ENCODE measurements at places on chromosomes 1 and 21. TPM values are rescaled to one million over a fixed set of nuclear protein-coding genes. Genes with fewer than 3 reads are reported as not detected.

GRCh38 chr1:212228076-212228475 is 57.1 kb upstream of the PPP2R5A start:
- DNase-seq: no peak

DNA sequence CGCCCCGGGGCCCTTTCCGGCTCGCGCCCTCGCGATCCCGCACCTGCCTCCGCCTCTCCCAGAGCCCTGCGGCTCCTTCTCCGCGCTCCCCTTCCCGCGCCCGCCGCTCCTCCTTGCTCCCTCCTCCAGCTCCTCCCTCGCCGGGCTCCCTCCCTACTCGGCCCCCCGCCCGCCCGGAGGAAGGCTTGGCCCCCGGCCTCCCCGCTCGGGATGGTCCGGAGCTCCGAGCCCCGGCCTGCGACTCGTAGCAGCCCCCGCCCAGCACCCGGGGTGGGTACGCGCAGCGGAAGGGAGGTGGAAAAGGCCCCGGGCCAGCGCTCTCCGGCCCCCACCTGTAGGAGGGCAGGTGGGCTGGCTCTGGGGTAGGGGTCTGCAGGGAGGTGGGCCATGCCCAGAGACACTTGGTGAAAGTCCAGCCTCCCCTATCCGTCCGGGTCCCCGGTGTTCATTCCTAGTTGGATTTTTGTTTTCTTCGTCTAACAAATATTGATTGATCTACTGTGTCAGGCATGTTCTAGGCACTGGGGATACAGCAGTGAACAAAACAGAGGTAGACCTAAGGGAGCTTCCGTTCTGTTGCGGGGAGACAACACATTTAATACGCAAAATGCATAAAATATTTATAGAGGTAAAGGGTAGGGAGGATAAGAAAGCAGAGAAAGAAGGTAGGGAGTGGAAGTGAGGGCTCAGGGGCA is at the start of gene HTR1D:
TSS of gene HTR1D (minus strand) at position 82 of the 695 bp plus-strand sequence. CDS start 23,283 bp downstream, outside the sequence.
- no peak for DNase-seq

GRCh38 chr1:21338573-21339355 is 48.5 kb upstream of the ECE1 start:
- no peak for DNase-seq

DNA sequence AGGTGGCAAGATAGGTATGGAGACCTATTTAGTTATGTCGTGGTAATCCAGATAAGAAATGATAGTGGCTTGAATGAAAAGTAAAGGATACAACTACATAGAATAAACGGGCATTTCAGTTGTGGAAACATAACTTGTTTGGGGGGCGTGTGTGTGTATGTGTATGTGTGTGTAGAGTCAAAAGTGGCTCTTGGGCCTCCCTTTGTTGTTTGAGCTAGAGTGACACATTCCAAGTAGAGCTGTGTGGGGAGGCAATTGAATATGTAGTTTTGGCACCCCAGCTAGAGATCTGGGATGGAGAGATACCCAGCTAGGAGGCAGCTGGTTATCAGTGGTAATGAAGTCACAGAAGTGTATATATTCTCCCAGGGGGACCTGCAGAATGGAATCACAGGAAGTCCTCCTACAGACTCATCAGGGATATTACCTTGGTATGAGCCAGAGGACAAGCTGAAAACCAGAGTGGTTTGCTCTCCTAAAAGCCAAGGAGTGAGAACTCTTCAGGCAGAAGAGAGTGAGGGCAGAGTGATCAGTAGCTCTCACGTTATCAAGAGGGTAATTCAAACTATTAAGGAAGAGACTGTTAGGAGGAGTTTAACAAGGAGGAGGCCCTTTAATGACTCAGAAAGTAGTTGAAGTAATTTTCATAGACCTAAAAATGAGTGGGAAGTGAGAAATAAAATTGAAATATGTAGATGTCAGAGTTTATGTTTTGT is 5.1 kb downstream of the CR1L start:
- DNase-seq: no peak

DNA sequence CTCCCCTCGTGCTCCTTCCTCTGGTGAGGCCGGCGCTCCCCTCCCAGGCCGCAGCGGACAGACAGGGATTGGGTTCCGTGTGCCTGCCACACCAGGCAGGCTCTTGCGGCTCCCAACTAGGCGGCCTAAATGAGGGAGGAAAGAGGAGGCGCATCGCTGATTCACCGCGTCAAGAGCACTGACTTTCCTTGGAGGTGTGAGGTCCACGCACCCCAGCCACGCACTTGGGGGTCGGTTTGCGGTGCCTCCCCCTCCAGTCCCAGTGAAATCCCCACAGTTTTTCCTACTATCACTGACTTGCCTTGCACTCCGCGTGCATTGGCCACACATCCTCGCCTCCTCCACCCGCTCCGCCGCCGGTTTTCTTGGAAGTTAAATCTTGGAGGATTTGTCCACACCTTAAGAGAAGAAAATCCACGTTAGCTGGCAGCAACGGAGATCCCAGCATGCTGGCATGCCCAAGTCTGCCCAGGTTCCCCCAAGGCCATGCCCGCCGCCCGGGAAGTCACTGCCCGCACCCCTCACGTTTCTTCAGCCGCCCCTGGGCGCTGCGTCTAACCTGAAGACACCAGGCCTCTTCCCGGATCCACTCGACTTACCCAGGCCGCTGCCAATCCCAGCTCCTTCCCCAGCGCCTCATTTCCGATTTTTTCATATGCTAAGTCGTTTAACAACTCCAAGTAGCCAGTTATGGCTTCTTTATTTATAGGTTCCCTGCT is 1.1 kb upstream of the FOXD3 start:
- no peak for DNase-seq

DNA sequence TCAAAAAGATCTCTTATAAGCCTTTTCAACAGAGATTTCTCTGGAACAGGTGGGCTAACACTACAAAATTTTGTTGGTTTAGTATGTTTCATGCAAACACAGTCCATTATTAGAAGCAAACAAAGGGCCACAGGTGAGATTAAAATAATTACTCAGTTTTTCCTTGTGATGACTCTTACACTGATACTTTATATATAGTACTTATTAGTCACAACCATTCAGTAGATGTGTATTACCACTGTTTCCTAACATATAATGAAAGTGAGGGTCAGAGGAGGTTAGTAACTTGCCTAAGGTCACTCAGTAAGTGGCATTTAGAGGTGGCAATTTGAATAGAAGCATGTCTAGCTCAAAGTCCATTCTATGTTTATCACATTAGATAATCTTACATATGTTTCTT is 44.2 kb downstream of the CYYR1 start:
- no peak for DNase-seq

GRCh38 chr1:10484521-10484920 is 9.8 kb downstream of the PEX14 start:
- no peak for DNase-seq

DNA sequence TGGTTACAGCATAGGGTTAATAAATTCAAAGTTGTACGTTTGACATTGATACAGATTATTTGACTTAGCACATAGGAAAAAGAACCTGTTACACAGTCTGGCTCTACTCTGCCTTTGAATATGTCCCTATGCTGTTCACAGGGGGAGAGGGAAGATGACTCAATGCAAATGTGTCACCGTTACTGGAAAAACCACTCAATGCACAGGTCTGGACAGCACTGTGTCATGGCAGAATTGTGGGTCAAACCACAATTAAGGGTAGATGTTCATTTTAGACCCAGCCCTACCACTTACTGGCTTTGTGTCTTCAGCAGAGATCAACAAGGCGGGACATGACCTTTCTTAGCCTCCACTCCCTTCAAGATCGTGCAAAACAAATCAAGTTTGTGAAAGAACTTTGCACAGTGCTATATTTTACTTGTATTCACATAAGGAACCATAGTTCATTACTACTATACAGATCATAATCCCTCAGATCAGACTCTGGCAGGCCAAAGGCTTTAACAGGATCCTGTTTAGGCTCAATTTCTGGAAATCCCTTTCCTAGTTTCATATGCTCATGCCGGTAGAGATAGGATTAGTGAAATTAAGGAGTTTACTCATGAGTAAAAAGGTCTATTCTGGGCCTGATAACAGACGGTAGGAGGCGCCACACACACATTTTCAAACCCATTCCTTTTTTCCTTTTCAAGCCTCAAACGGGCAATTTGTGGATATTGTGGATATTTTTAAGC is 22.1 kb downstream of the EIF2D start:
- no peak for DNase-seq

DNA sequence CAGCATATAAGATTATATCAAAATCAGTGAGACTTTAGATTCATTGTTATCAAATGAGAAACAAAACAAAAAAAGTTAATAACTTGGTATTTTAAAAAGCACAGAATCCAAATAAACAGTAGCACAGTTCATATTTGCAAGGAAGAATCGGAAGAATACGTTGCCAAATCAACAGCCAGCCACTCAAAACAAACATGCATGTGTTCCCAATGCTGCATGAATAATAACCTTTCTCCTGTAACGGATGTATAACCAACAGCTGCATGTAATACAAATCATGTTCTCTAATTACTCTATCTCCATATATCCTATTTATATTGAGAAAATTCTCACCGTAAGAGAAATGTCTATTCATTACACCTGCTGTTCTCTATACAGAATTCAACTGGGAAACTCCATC is 98.9 kb upstream of the FOXD3 start:
- DNase-seq: no peak

GRCh38 chr1:98824736-98825135 is 163.2 kb downstream of the SNX7 start:
- DNase-seq: no peak

DNA sequence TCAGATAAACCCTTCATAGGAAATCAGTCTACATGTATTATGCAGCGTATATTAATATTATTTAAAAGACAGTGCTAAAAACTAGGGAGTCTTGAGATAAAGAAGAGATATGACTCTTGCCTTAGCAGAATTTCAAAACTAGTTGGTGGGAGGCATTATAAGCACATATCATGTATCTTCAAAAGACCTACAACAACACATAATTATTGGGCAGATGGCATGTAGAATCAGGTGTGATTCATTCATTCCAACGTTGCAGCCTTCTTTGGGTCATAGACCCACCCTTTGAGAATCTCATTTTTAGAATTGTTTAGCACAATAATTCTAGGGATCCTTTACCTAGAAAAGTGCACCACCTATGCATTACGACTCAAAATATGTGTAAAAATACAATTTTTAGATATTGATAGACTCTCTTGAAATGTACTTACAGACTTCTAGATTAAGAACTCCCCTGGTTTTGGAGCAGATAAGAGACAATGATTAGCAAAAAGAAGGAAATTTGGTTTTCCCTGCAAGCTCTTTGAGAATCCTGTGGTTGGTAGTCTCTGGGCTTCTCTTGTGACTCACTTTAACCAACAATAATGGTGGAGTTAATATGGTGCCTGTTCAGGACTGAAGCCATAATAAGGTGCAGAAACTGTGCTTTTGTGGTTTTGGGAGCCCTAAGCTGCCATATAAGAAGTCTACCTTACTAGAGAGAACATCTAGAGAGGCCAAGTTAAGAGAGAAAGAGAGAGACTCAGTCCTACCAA is 85.3 kb upstream of the RGS4 start:
- DNase-seq: no peak

DNA sequence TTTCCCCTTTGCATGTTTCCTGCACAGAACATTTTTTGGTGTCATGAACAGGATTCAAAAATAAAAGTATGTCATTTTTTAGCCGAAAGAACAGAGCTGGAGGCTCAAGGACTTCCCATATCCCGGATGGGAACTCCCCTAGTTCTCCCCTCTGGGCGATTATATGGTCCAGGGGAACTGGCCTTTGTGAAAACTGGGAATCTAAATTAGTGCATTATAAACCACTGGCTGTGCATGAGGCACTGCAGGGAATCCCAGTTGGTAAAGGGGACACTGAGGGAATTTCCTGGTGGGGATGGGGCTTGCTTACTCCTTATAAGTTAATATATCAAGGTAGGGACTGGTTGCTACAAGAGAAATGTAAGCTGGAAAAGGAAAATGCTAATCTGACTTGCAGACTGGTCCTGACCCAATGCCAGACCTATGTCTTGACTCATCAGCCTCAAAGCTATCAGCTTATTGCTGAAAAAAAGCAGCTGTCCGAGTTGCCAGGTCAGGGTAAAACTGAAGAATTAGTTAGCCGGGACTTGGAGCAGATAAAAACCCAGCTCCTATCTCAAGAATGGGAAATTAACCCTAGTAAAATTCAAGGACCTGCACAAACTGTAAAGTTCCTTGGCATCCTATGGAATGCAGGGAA is 122.6 kb downstream of the FCRL5 start:
- DNase-seq: no peak

GRCh38 chr1:147717051-147717705 is 43.2 kb downstream of the GJA5 start:
- no peak for DNase-seq

DNA sequence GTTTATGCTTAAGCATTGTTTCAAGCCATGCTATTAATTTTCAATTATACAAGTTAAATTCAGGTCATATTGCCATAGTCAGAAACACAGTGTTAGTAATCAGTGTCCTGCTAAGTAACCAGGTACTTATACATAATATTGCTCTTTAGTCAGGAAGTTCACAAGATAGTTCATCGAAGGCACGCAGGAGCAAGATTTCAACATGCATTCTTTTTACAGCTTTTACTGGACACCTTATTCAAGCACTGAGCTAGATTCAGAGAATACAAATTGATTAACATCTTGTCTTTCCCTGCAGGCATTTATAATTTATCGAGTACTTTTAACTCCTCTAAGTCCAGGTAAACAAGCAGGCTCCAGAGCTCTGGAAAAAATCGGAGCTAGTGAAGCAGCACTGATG is 202.3 kb upstream of the BRINP3 start:
- DNase-seq: no peak

- no peak for DNase-seq
Measured at GRCh38 chr1:230771773-230772354, 24.7 kb downstream of the CAPN9 start.

DNA sequence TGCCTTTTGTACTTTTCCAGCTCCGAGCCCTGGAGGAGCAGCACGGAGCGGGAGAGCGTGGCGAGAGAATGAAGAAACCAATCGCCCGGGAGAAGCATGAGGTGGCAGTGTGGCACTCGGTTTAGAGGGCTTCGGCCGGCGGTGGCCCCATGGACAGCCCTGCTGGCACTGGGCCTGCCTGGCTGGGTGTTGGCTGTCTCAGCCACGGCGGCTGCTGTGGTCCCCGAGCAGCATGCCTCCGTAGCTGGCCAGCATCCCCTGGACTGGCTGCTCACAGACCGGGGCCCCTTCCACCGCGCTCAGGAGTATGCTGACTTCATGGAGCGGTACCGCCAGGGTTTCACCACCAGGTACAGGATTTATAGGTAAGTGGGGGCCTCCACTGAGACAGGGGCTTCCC is 59.0 kb downstream of the BRINP2 start:
- peak; percentile 29 for DNase-seq

DNA sequence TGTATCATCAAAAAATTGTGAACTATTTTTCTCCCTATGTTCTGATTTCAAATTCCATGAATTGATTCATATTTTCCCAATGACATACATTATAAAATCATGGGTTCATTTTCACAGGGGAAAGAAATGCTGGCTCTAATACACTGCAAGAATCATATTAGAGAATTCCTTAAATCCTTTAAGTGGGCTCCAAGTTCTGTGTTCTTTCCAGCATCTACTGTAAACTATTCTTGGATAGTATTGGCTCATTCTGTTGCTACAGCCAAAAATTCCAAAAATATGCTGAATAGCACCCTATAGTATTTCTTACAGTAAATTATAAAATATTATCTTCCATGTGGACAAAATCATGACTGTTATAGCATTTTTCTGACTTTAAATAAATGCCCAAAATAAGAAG is 19.0 kb upstream of the C1orf105 start:
- DNase-seq: no peak

UQCRHL gene
- total RNA-seq: 2.9 TPM

CLDN14 gene
- total RNA-seq: not detected

PADI2 gene
- 0.41 TPM for total RNA-seq

ADAMTSL4 gene
- total RNA-seq: under 0.01 TPM

BCAN gene
- 52.2 TPM for total RNA-seq

AIM2 gene
- 22.8 TPM for total RNA-seq

TGFB2 gene
- 19.6 TPM for total RNA-seq

PPIAL4G gene
- total RNA-seq: 0.41 TPM

FAAH gene
- total RNA-seq: 19.6 TPM

LCA5L gene
- under 0.01 TPM for total RNA-seq

Measured in frontal cortex (tissue), 4 donors.